ENCODE measurements at places on chromosomes 7 and 10.
A peak's percentile ranks its signal among the peaks of the same experiment; 100 is the strongest.

GRCh38 chr7:143383642-143383957, 2.5 kb downstream of the ZYX start:
- no peak for DNase-seq

DNA sequence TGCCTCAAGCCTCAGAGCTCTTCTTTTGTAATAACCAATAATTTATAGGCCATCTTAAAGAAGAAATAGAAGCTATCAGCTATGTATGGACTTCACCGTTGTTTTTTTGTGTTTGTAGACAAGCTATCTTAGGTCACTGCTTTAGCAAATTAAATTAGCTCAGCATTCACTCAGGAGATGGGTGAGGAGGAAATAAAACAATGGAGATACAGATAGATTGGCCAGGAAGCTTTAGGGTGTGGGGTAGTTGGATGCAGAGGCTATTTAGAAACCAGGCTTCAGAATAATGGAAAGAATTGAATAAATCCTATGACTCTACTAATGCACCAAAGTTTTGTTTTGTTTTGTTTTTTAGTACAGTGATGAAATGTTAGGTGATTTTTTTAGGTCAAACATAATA, 66.1 kb downstream of the MDFIC start:
- no peak for DNase-seq

GRCh38 chr10:14325325-14325955, 5.3 kb downstream of the FRMD4A start:
- DNase-seq: peak; percentile 3

DNA sequence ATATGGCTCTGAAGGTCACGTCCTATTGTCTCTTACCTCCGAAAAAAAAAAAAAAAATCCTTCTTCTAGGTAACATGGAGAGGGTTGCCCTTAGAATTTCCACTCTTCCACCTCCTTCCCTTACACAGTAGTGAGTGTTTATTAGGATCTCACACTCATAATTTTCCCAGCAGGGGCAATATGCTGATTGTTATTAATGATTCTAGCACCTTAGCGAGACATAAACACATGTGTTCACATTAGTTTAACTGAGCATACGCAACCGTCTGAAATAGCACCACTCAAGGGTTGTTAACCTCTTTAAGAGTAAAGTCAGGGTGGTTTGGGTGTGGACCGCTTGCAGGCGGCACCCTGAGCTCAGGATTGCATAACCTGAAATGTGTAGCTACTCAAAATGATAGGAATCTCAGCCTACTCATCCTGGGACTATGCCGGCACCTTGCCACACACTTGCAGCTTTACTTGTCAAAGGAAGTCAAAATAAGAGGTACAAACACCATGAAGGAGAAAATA, 52.2 kb downstream of the CPEB3 start:
- DNase-seq: peak; percentile 16

GRCh38 chr10:101022967-101023705, 7.8 kb downstream of the PDZD7 start:
- no peak for DNase-seq

- DNase-seq: no peak
These were observed 117.4 kb downstream of the IPMK start for GRCh38 chr10:58150290-58150689.

DNA sequence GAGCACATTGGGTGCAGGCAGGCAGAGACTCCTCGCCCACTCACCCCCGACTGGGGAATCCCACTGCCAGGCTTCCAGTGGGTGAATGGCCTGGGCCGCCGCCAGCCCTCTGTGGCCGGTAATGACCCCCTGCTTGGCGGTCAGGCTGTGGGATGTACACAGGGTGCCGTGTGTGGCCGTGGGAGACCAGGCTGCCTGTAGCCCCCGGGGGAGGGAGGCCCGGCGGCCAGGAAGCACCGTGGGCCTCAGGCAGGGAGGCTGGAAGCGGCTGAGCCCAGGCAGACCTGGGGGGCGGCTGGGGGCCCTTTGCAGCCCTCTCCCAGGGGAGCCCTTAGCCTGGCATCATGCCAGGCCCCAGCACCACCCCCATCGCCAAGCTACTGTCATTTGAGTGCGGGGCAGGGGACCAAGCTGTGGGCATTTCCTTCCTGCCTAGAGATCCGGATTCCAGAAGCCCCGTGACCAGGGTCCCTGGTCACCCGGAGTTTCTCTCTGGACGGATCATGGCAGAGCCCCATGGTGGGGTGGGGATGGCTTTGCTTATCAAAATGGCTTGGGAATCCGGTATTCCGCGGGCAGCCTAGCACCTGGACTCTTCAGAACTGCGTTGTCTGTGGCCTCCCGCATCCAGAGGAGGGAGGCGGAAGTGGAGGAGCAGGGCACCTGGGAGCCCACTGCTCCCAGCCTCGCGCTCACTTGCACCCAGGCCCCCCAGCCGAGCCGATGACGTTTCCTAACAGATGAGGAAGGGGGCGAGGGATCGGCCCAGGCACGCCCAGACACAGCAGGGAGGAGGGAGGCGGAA, 1.1 kb downstream of the TTYH3 start:
- DNase-seq: peak; percentile 73

DNA sequence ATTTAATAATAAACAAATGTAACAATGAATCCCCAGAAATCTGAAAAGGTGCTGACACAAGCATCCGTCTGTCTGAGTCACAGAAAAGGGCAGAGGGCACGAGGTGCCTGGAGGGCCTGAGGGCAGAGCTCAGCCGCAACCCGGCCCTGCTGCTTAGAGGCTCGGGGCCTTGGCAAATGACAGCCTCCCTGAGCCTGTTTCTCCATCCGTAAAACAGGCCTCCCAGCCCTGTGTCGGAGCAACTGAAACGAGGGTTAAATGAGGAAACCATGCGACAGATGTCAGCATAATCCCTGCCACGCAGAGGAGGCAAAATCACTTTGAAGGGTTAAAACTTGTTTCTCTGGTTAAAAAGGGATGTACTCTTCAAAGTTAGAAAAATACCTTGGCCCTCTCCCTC, 24.9 kb downstream of the NUDT1 start:
- DNase-seq: no peak

DNA sequence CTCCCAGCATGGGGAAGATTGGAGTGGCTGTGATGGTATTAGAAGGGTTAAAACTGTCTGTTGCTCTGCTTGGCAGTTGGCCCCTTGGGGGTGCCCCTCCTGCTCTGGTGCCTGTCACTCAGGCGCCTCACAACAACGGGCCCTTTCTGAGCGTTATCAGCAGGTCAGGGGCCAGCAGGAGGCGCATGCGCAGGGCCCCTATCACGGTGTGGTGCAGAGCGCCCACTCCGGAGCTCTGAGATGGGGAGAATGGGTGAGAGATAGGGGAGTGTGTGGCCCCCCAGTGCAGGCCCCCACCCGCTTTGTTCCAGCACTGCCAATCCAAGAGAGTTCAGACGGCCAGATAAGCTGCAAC, 24.8 kb downstream of the GBX1 start:
- no peak for DNase-seq

- DNase-seq: no peak
These were observed 128.8 kb downstream of the GATA3 start for GRCh38 chr10:8183241-8183704.

GRCh38 chr7:77811516-77812289, 13.1 kb downstream of the PHTF2 start:
- DNase-seq: peak; percentile 13

DNA sequence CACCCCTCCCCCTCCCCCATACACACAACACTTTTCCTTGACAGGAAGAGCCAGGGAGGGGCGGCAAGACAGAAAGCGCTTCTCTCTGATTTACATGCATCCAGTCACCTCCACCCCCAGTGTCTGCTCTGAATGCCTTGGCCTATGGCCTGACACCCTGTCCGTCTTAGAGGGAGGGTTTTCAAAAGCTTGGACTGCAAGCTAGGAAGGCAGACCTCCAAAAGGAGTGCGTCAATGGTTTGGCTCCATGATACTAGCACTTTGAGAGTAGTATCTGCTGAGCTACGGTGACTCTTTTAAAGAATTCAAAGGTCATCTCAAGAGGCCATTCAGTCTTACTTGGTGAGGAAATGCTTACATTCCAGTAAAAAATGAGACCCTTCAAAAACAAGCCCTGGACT, 20.3 kb upstream of the PAX2 start:
- DNase-seq: peak; percentile 35

GRCh38 chr7:151925446-151926335, 30.6 kb upstream of the GALNTL5 start:
- no peak for DNase-seq

DNA sequence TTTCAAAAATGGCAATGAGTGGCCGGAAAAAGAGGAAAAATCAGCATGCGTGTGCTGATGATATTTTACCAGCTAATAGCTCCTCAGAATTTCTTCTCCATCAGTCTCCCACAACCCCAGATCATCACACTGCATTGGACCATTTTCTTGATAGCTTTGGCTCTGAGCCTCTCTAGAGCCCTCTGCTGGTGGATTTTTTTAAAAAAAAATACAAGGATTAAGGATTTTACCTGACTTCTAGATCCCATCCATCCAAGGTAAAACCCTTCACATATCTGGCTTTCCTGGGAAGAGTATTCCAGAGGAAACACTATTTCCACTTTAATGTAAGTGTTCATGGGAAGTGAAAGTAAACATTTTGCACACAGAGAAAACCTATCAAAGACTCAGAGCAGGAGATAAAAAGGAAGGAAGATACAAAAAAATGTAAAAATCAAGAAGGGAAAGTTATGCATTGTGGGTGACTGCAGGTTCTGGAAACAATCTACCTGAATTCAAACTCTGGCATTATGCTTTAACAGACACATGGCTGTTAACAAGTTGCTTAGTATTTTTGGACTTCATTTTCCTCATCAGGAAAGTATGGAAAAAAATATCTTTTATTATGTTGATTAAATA, 380.9 kb downstream of the LRRTM3 start:
- DNase-seq: no peak

Measured in fibroblast of skin of abdomen (primary cell).